ENCODE measurements at places on chromosomes 4 and X.

DNA sequence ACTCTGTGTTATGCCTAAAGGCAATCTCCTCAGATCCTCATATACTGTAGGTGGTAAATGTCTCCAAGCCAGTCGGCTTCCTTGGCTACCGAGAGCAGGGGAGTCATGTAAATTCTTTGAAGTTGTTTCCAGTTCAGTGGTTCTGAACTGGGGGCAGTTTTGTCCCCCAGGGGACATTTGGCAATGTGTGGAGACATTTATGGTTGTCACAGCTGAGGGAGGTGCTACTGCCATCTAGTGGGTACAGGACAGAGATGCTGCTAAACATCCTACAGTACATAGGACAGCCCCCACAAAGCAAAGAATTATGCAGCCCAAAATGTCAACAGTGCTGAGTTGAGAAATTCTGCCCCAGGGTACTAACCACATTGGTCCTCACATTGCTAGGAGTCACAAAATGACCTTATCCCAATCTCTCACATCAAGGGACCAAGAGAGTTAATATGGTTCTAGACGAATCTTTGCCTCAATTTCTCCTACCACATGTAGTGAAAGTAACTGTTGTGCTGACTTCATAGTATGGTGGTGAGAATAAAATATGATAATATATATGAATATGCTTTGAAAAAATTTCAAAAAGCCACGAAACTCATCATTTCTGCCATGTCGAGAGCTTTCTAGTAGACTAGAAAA, 104.4 kb upstream of the ARHGAP24 start:
- DNase-seq: peak; percentile 57

DNA sequence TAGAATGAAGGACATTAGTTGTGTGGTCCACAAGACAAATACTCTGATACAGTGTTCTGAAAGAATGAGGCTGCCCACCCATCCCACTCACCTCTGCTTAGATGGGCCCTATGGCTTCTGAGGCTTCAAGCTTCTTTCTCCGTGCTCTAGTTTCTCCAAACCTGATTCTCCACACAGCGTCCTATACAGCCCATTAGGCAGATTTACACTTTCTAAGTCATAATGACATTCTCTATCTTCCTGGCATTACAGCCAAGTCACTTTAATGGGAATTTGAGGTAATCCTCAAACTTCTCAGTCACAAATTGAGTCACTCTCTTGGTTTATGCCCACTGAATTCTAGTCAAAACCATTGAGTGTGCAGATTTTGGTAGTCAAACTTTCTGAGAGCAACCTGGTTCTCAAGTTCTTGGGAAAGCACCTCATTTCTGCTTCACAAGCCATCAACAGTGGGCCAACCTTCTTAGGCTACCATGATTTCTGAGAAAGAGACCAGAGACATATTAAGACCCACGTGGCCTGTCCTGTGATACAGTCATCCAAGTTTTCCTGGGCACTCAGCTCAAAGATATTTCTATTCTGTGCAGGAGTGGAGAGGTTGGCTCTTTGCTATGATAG, 6.2 kb upstream of the SETD7 start:
- DNase-seq: no peak

DNA sequence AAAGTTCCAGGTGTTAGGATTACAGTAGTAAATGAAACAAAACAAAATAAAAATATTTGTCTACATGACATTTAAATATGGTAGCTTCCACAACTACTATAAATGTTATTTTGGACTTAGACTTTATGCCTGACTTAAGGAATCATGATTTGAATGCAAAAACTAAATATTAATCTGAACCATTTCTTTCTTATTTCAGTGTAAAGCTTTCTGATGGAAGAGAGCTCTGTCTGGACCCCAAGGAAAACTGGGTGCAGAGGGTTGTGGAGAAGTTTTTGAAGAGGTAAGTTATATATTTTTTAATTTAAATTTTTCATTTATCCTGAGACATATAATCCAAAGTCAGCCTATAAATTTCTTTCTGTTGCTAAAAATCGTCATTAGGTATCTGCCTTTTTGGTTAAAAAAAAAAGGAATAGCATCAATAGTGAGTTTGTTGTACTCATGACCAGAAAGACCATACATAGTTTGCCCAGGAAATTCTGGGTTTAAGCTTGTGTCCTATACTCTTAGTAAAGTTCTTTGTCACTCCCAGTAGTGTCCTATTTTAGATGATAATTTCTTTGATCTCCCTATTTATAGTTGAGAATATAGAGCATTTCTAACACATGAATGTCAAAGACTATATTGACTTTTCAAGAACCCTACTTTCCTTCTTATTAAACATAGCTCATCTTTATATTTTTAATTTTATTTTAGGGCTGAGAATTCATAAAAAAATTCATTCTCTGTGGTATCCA, 1.6 kb downstream of the CXCL8 start:
- no peak for DNase-seq

GRCh38 chr4:2948895-2949781, 14.1 kb downstream of the NOP14 start:
- peak; percentile 54 for DNase-seq

DNA sequence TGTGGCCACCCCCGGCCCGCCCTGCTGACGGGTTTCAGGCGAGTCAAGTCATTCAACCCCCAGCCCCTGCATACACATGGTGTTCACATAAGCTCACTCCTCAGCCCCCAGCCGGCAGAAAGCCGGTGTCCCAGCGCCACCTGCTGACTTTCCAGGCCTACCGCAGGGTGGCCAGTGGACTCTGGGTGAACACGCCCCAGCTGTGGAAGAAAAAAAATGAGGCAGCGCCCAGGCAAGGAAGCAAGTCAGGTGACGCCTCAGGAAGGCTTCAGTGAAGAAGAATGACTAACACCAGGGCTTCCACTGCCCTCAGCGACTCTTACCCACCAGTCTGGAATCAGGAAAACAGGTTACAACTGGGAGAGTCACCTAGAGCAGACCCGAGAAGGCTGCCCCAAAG, 15.8 kb downstream of the BCAP31 start:
- DNase-seq: peak; percentile 87

DNA sequence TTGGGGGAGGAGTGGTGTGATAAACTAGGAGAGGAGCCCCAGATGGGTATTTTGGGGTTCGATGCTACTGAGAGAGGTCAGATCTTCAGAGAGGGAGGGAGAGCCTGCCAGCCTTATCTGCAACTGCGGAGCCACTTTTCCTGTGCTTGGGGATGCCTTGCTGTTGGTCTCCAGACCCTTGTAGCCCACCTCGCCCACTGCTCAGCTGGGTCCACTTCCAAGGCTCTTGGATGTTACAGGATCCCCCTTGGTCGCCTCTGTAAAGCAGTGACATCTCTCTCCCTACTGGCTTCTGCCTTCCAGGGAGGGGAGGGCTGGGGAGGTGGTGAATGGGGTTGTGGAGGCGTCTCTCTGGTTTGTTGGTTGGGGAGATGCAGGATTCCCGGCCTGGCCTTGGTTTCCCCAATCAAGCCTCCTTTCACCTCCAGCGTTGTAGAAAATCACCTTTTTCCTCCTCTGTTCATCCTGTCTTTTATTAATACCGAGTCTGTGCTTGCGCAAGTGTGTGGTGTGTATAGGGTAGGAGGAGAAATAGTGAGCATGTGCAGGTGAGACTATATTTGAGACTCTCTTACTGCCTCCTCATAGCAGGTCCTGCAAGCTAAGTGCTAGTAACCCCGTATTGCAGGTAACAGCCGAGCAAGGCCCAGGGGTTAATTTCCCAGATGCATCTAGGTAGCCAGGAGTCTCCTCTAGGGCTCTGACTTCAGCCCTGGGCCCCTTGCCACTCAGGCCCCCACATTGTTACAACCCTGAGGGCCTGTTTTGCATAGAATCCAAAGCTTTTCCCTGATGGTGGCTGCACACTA, 337.4 kb downstream of the ARHGAP10 start:
- DNase-seq: no peak

DNA sequence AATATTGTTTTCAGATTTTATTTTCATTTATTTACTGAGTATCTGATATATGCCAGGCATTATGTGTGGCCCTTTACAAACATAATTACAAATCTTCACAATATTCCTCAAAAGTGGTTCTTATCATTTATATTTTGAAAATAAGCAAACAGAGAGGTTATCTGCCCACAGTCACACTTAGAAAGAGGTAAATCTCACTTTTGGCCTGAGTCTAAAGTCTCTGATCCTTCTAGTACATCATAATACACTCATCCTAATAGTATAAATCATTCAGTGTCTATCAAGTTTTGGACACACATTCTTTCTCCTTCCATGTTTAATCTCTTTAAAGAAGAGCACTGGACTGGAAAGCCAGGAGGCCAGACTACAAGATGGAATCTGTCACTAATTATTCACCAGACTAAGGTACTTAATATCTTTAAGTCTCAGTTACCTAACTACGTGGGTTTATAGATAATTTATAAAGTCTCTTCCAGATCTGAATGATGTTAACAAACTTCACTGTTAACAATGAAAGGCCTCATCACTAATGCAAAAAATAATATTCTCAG, 281.3 kb downstream of the PPP3CA start:
- DNase-seq: no peak

DNA sequence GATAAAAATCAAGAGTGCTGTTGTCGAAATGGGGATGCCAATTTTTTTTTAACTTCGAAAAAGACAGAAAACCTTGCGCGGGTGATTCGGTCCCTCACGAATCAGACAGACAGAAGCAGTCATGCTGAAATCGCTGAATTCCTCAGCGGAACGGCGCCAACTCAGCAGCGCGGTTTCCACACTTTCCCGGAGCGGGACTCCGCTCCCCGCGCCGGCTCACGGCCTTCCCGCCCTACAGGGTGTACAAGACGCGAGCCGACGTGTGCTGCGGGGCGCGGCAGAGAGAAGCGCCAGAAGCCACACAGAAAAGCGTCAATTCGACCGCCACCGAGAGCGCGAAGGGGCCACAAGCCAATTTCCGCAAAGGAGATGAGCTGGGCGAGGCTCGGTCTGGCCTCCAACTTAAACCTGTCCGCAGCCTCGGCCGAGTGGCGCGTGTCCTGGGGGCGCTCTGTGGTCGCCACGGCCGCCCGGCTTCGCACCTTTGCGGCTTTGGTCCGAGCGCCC, 1.3 kb downstream of the NEXMIF start:
- DNase-seq: peak; percentile 43

GRCh38 chr4:139633661-139634060, 32.0 kb upstream of the MGST2 start:
- peak; percentile 67 for DNase-seq

GRCh38 chrX:6432226-6432625, 102.7 kb downstream of the VCX3A start:
- DNase-seq: peak; percentile 61

- peak; percentile 90 for DNase-seq
Observed at GRCh38 chrX:42096265-42096920, 173.0 kb upstream of the CASK start.

DNA sequence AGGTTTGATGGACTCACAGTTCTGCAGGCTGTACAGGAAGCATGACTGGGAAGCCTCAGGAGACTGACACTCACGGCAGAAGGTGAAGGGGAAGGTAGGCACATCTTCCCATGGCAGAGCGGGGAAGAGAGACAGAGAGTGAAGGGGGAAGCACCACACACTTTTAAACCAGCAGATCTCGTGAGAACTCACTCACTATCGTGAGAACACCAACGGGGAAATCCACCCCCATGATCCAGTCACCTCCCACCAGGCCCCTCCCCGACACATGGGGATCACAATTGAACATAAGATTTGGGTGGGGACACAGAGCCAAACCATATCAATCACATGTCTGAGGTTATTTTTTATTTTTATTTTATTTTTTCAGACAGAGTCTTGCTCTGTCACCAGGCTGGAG, 4.9 kb upstream of the NAT8L start:
- no peak for DNase-seq

GRCh38 chr4:46392421-46392820, 2.5 kb upstream of the GABRA2 start:
- DNase-seq: peak; percentile 1
